ELR (cell line): ENCODE measurements at places on chromosomes 16 and 17.
A peak's percentile ranks its signal among the peaks of the same experiment; 100 is the strongest.

DNA sequence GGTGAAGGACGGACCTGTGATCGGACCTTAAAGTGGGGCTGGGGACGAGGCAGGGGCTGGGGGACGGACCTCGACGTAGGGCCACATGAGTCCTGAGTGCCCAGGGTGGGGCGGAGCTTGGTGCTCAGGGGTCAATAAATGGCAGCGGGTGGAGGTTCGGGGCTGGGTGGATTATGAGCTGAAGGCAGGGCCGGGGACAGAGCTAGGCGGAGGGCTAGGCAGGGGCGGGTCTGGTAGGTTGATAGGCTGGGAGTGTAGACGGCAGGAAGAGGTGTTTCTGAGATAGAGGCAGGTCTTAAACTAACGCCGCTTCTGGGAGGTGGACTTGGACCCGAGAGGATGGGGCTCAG is 733 bp downstream of the CHRNB1 start:
- no peak for DNase-seq

- no peak for DNase-seq
Measured at GRCh38 chr17:78623541-78623940, 46.3 kb upstream of the DNAH17 start.

GRCh38 chr17:19904924-19905323 is 37.2 kb upstream of the ULK2 start:
- DNase-seq, result no peak

- no peak for DNase-seq
Measured at GRCh38 chr17:44281570-44281969, 13.6 kb upstream of the SLC4A1 start.

- no peak for DNase-seq
Measured at GRCh38 chr16:28187595-28188004, 24.2 kb downstream of the XPO6 start.

GRCh38 chr16:87964049-87964659 is 12.9 kb downstream of the BANP start:
- no peak for DNase-seq

DNA sequence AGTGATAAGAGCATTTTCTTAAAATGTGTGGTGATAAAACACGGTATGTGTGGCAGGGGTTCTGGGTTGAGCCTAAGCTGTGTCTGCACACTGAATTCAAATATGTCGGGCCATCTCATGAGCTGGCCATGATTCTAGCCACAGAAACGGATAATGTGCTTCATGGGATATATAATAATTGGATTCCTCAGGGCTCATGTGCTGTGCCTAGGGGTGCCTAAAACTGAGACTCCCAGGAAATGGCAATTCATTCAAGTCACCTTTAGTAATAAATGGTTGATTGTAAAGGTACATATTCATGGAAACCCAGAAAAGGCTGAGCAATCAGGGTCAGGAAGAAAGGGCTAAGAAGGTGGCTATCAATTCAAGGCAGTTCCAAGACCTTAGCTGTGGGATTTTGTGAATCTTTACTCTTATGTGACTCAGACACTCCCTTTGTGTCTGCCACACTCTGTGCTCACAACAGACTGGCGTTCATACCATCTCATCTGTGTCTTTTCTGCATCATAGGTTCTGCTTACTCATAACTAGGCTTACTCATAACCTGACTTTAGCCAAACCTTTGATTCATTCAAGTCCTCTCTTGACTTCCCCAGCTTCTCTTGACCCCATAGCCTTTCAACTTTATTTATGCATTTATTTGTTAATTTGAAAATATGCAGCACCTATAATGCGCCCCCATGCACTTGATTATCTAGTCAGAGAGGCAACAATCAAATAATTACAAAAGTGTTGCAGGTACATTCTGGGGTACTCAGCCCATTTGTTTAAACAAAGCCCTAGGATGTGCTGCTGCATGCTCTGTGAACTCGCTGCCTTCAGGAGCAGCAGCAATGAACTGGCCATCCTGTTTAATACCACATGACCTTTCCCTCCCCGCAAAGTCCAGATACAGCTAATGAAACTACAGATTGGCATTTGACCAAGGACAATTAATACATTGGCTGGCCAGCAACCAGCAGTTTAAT is 28.4 kb upstream of the MED13 start:
- peak; percentile 97 for DNase-seq

GRCh38 chr17:13222975-13223374 is 205.1 kb upstream of the ELAC2 start:
- DNase-seq, result no peak
